ENCODE measurements at places on chromosomes 7 and 10.

- no peak for DNase-seq
These were observed 57.4 kb downstream of the ADRB1 start for GRCh38 chr10:114100848-114101741.

DNA sequence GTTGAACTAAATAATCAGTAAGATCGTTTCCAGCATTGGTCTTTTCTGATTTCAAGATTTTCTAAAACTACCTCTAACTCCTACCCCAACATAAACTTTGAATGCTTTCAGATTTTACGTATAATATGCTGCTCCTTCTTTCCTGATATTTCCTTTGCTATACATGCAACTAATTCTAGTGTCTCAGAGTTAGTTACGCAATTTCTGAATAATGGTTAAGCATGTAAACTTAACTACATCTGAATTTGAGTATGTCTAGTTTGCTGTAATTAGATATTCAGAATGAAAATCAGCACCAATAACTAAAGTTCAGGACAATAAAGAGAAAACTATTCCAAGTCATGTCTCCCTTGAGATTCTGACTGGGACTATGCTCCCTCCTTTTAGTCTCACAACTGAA is 71.0 kb downstream of the SEMA3C start:
- DNase-seq = no peak

DNA sequence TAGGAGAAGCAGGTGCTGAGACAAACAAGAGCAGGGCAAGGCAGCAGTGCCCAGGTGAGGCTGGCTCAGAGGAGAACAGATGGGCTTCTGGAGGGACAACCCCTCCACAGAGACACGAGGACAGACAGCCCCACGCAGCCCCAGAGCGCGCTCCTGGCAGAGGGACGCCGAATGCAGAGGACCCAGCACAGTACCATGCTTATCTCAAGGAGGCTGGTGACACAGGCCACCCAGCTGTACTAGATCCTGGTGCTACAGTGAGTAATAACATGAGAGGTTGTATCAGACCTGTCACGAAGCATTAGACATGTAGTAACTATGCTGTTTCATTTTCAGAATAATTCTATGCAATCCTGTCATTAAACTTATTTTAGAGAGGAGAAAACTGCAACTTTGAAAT is 60.4 kb upstream of the NCAPG2 start:
- no peak for DNase-seq

DNA sequence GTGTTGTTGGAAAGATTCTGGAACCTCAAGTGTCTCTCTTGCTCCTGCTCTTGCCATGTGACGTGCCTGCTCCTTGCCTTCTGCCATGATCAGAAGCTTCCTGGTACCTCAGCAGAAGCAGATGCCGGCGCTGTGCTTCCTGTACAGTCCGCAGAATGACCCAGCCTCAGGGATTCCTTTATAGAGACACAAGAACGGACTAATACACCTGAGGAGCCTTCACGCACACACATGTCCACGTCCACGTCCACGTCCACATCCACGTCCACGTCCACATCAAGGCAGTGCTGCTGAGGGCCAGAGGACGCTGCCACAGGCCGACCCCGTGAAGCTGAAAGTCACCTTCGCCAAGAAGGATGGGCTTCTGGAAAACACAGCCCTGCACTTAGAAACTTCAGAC is 190.1 kb downstream of the MAD1L1 start:
- peak; percentile 24 for DNase-seq

DNA sequence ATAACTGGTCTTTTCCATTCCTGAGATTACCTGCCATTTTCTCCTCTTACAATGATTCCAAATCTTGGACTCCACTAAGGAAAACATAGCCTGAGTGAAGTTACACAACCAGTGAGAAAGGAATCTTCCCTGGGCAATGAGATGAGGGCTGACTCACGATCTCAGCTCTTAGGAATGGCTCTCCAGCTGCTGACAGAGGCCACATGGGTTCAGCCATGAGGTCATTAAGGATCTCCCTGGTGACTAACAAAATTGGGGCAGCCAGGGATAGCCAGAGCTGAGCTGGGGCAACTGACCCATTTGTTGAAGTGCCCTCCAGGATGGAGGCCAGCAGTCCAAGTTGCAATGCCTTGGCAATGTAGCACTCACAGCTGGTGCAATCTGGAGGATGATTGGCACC is 78.7 kb upstream of the MKLN1 start:
- DNase-seq = peak; percentile 91

- DNase-seq = no peak
These were observed 288.4 kb downstream of the SNX13 start for GRCh38 chr7:17651863-17652385.

- peak; percentile 93 for DNase-seq
These were observed 1.8 kb downstream of the PFKFB3 start for GRCh38 chr10:6204341-6205191.

DNA sequence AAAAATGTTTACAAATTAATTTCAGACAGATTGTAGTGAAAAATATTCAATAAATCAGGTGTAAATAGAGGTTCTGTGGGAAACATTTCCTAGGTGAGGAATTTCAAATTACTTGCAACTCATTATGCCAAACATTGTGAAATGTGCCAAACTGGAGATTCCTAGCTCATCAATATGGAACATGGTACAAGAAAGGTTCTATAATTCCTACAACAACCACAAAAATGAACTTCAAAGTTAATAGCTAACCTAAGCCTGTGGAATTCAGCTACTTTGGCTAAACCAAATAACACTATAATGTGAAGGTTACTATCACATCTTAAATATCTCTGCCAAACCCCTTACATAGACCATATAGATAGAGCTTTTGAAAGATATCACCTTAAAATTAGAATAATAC is 223.3 kb upstream of the HGF start:
- DNase-seq = no peak

GRCh38 chr7:34036972-34037792 is 131.8 kb downstream of the BMPER start:
- DNase-seq = no peak

GRCh38 chr7:158758586-158759244 is 54.1 kb upstream of the NCAPG2 start:
- no peak for DNase-seq

GRCh38 chr10:93126483-93127052 is 52.9 kb downstream of the CYP26A1 start:
- DNase-seq = no peak

DNA sequence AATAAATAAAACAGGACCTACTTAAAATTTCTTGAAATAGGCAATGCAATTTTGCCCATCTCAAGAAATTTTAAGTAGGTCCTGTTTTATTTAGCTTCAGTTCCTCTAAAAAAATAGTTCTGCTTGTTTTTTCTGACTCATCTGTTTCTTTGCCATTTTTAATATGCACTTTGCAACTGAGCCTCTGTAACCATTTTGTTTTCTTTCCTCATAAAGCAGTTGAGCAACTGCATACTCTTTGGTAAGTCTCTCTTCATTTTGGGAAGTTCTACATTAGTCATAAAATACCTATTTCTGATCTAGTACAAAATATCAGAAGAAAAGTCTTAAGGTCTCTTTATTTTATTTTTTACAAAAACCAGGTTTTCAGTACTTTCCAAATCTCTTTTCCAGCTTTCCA is 18.0 kb downstream of the TAS2R40 start:
- no peak for DNase-seq

DNA sequence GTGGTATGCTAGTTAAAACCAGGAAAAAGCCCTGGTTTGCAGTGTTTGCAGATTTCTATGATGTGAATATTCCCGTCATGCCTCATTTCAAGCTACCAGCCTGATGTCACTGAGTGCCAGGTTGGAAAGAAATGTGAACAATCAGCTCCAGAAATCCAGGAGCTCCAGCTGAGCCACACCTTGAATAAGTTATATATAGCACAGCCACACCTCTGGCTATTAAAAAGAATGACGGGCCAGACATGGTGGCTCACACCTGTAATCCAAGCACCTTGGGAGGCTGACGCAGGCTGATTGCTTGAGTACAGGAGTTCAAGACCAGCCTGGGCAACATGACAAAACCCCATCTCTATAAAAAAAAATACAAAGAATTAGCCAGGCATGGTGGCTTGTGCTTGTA is 18.7 kb upstream of the SLF2 start:
- DNase-seq = no peak

- DNase-seq = peak; percentile 53
These were observed 43.5 kb downstream of the TMEM270 start for GRCh38 chr7:73904219-73905137.

- no peak for DNase-seq
These were observed 80.7 kb upstream of the CXCL12 start for GRCh38 chr10:44465401-44466115.

DNA sequence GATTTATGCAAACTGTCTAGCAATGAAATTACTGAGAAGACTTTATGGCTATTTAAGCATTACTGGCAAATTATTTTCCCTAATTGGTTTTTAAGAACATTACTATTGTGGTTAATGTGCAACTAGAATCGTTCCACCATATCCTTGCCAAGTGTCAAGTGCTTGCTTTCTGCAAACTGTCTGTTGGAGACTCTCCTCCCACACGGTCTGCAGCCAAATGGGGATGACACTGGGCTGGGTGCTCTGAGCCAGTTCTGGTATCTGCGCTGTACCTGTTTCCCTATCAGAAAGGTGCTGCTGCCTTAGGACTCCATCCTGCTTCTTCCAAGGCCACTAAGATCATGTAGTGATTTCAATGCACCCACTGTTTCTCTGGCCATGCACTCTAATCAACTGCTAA is 110.4 kb downstream of the RAMP3 start:
- no peak for DNase-seq

GRCh38 chr10:97882142-97883091 is 32.8 kb downstream of the GOLGA7B start:
- DNase-seq = no peak

DNA sequence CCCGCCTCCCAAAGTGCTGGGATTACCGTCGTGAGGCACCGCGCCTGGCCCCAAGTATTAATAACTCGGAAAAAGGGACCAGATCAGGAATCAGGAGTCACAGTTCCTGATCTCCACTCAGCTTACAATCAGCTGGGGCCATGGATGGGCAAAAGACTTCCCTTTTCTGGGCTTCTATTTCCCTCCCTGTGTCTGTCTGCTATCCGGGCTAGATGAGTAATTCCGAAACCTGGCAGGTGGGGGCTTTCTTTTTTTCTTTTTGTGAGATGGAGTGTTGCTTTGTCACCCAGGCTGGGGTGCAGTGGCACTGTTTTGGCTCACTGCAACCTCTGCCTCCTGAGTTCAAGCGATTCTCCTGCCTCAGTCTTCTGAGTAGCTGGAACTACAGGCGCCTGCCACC is 11.6 kb downstream of the RPS24 start:
- DNase-seq = no peak

DNA sequence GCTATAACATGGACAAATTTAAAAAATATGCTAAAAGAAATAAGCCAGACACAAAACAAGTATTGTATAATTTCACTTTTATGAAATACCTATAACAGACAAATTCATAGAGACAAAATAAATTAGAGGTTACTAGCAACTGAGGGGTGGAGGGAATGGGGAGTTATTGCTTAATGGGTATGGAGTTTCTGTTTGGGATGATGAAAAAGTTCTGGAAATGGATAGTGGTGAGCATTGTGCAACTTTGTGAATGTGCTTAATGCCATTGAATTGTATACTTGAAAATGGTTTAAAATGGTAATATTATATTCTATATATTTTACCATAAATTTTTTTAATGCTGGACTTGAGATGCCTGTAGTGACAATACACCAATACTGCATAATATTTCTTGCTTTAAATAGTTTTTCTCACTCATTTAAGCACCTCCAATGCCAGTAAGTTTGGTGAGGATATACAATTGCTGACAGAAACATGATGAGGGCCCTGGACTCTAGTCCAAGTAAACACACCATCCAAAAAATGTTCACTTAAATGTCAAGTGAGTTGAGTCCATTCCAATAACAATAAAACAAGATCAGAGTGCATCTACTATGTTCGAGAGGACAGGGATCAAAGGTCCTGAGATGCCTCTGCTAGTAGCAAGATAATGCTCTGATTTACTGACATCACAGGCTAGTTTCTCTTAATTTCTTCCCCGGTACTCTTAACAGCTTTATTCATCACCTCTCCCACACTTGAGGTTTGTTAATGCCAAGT is 71.9 kb downstream of the NT5C2 start:
- no peak for DNase-seq

Measured in psoas muscle (tissue), 8 donors.